ENCODE measurements at places on chromosomes 7 and 10.

DNA sequence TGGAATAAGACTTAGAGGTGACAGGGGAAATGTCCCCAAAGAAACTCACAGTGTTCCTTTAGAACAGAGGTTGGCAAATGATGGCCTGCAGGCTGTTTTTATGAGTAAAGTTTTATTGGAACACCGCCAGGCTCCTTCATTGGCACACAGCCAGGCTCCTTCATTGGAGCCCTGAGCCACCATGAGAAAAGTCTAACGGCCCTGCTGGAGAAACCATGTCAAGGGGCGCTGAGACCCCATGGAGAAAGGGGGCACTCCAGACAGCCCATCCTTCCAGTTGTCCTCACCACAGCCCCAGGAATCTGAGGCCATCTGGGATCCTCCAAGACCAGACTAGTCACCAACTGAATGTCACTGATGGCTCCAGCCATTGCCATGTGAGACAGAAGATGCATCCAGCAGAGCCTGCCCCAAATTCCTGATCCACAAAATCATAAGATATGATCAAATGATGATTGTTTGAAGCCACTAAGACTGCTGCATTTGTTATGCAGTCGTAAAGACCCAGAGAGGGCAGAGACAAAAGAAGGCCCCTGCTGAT, 88.2 kb upstream of the GPR26 start:
- no peak for DNase-seq

DNA sequence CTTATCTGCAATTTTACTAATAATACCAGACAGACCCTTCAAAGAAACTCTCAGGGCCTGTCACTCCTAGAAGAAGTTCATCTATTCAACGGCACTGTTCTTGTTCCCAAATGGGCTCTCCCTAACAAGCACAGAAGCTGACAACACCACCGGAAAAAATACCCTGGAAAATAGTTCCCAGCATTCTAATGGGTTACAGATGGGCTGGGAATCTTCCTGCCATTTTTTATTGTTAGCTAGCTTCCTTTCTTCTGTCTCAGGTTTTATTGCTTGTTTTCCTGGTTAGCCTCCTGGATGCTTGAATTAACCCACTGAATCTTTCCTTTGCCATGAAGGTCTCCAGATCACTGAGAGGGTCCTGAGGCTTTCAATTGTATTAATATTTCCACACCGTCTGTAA, 689.8 kb upstream of the NRP1 start:
- peak; percentile 14 for DNase-seq

DNA sequence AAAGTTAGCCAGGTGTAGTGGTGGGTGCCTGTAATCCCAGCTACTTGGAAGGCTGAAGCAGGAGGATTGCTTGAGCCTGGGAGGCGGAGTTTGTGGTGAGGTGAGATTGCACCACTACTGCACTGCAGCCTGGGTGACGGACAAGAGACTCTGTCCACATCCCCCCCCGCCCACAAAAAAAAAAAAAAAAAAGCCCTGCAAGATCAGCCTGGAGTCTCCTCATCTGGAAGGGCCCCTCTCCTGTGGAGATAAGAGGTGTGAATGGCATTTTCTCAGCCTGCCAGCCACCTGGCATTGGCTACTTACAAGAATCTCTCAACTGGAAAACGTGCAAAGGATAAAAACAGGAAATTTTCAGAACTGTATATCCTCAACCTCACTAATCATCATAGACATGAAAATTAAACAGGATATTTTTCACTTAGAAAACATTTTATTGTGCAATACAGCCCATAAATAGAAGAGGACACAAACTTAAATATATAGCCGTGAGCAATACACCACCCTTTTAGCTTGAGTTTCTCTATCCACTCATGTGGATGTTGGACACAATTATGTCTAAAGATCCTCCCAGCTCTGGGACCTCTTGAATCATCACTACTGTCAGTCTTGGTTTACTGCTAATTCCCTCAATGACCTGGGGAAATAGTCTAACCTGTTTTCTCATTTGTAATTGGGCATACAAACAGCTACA, 11.3 kb upstream of the TSPAN15 start:
- peak; percentile 45 for DNase-seq

DNA sequence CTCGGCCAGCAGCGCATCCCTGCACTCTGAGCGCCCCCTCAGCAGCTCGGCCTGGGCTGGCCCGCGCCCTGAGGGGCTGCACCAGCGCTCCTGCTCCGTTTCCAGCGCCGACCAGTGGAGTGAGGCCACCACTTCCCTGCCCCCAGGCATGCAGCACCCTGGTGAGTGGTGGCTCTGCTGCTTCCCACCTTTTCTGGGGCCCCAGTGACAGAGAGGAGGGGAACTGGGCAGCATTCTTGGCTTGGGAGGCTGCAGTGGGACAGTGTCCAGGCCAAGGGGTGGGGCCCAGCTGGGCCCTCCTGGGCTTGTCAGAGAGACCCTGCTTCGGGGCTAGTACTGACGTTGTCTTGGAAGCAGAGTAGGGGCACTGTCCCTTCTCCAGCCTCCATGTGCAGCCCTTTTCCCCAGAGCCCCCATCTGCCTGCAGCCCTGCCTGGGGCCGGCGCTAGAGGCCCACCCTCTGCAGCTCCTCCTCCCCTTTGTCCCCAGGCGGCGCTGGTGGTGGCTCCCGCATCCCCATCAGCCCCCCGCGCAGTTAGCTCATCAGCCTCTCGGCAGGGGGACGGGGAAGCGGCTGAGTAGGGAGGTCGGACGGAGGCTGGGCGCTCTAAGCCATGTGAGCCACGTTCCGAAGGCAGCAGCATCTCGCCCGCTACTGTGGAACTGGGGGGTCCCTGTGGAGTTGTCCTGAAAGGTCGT, 29.2 kb downstream of the GBX1 start:
- DNase-seq = no peak
